HepG2 (cell line): ENCODE measurements at places on chromosomes 4 and X. TPM values are rescaled to one million over a fixed set of nuclear protein-coding genes. Genes with fewer than 3 reads are reported as not detected.

The CT45A2 gene
- total RNA-seq, result not detected in 2 replicates

The GPR173 gene
- total RNA-seq, result not detected in 2 replicates

The BMP3 gene
- not detected in 2 replicates for total RNA-seq

The SMPX gene
- total RNA-seq, result 0.67 and 1.8 TPM in 2 replicates

The HS6ST2 gene
- not detected in 2 replicates for total RNA-seq

The CFP gene
- total RNA-seq, result not detected in 2 replicates

The ETNPPL gene
- 6.0 and 10.2 TPM in 2 replicates for total RNA-seq

GRCh38 chrX:121103381-121103780 lies 56.0 kb downstream of the GLUD2 start:
- H3K27ac ChIP-seq, result no peak overlapping the region
- H3K4me1 ChIP-seq, result peaks cover 9% of the 10 kb centered on the region; the same call in 1 of the 2 replicates
- no peaks in the 10 kb centered on the region for H3K27me3 ChIP-seq
- DNase-seq, result no peak

GRCh38 chr4:154422152-154422551 lies 69.4 kb downstream of the DCHS2 start:
- H3K27ac ChIP-seq, result no peak overlapping the region
- no peaks in the 10 kb centered on the region for H3K27me3 ChIP-seq

- no peaks in the 10 kb centered on the region for H3K36me3 ChIP-seq
- H3K27me3 ChIP-seq, result no peaks in the 10 kb centered on the region
- no peak overlapping the region for H3K4me3 ChIP-seq
- DNase-seq, result no peak
Observed at GRCh38 chr4:125938541-125938940, 623.8 kb downstream of the FAT4 start.

GRCh38 chr4:47721892-47722575 lies 115.8 kb downstream of the CORIN start:
- H3K4me1 ChIP-seq, result no peaks in the 10 kb centered on the region
- no peak for DNase-seq
- H3K27ac ChIP-seq, result no peak overlapping the region
- H3K27me3 ChIP-seq, result no peaks in the 10 kb centered on the region
- no peak overlapping the region for H3K4me3 ChIP-seq
- no peaks in the 10 kb centered on the region for H3K36me3 ChIP-seq

GRCh38 chr4:104870495-104871233 lies 276.0 kb upstream of the TET2 start:
- H3K27me3 ChIP-seq, result no peaks in the 10 kb centered on the region
- no peak overlapping the region for H3K27ac ChIP-seq
- H3K36me3 ChIP-seq, result no peaks in the 10 kb centered on the region
- H3K4me3 ChIP-seq, result no peak overlapping the region
- H3K4me1 ChIP-seq, result no peaks in the 10 kb centered on the region

- no peaks in the 10 kb centered on the region; the same call in 1 of the 2 replicates for H3K27me3 ChIP-seq
- H3K27ac ChIP-seq, result no peak overlapping the region
- H3K4me1 ChIP-seq, result no peaks in the 10 kb centered on the region
- no peak for DNase-seq
- H3K36me3 ChIP-seq, result no peaks in the 10 kb centered on the region
Observed at GRCh38 chr4:108893468-108893867, 130.6 kb upstream of the ETNPPL start.

DNA sequence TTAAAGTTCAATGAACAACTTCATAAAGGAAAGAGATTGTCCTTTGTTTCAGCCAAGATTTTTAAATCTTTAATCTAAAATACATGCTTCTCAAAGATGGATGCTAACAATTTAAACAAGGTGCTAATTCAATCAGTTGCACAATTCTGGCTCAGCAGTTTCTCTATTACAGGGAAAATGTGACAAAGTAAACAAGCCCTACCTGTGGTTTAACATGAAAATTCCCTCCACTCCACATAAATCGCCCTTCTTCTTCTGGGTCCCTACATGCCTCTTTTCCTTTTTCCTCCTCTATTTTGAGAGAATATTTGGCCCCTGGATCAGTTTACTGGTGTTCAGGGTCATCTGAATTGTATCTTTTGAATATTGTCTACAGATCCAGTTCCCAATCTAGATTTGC lies 80.6 kb downstream of the FRYL start:
- H3K4me3 ChIP-seq, result no peak overlapping the region
- no peaks in the 10 kb centered on the region for H3K27me3 ChIP-seq
- H3K27ac ChIP-seq, result no peak overlapping the region
- H3K36me3 ChIP-seq, result no peaks in the 10 kb centered on the region
- peak; percentile 7 for DNase-seq

- no peak overlapping the region for H3K27ac ChIP-seq
- H3K36me3 ChIP-seq, result no peaks in the 10 kb centered on the region
- H3K27me3 ChIP-seq, result peaks cover 16% of the 10 kb centered on the region; the same call in 2 of the 3 replicates
- H3K4me3 ChIP-seq, result no peak overlapping the region
- DNase-seq, result no peak
- peaks cover 44% of the 10 kb centered on the region for H3K4me1 ChIP-seq
Observed at GRCh38 chr4:153206534-153206933, 2.3 kb downstream of the TRIM2 start.

DNA sequence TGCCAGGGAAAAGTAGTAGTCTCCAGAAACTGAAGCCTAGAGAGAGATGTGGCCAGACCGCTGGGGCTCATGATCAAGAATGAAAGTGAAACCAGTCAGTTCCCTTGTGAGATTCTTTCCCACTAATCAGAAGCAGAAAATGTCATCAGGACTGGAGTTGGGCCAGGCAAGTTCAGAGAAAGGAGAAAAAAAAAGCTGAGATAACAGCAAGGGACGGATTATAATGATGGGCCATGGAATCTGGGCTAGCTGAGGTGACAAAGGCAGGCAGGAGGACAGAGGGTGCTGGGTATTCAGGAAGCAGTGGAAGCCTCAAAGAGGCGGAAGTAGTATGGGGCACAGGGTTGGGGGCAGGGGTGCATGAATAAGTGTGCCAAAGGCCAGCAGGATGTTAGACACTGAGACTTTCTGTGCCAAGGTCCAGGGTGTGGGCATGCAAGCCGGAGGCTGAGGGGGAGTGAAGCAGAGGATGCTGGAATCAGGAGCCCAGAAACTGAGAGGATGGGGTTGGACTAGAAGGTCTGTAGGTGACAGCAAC lies 2.5 kb downstream of the CXorf38 start:
- DNase-seq, result peak; percentile 5
- no peaks in the 10 kb centered on the region for H3K27me3 ChIP-seq
- no peak overlapping the region for H3K27ac ChIP-seq
- H3K36me3 ChIP-seq, result no peaks in the 10 kb centered on the region
- peaks cover 11% of the 10 kb centered on the region for H3K4me1 ChIP-seq

- H3K4me1 ChIP-seq, result peaks cover 18% of the 10 kb centered on the region
- DNase-seq, result no peak
- H3K27me3 ChIP-seq, result no peaks in the 10 kb centered on the region
- peaks cover 3% of the 10 kb centered on the region; the same call in 1 of the 2 replicates for H3K36me3 ChIP-seq
- peak overlapping the region; percentile 88 for H3K27ac ChIP-seq
- peak overlapping the region; percentile 78 for H3K4me3 ChIP-seq
Observed at GRCh38 chr4:74159143-74159709, 1.3 kb downstream of the MTHFD2L start.

DNA sequence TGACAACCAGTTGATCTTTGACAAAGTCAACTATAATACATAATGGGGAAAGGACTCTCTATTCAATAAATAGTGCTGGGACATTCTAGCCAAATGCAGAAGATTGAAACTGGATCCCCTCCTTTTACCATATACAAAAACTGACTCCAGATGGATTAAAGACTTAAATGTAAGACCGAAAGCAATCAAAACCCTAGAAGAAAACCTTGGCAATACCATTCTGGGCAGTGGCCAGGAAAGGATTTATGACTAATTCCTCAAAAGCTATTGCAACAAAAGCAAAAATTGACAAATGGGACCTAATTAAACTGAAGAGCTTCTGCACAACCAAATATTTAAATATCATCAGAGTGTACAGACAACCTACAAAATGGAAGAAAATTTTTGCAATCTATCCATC lies 185.1 kb downstream of the NPNT start:
- H3K27me3 ChIP-seq, result no peaks in the 10 kb centered on the region
- H3K36me3 ChIP-seq, result peaks cover 18% of the 10 kb centered on the region; the same call in 2 of the 3 replicates
- no peak overlapping the region for H3K4me3 ChIP-seq
- H3K27ac ChIP-seq, result no peak overlapping the region
